ENCODE measurements at places on chromosomes 12 and 14.

DNA sequence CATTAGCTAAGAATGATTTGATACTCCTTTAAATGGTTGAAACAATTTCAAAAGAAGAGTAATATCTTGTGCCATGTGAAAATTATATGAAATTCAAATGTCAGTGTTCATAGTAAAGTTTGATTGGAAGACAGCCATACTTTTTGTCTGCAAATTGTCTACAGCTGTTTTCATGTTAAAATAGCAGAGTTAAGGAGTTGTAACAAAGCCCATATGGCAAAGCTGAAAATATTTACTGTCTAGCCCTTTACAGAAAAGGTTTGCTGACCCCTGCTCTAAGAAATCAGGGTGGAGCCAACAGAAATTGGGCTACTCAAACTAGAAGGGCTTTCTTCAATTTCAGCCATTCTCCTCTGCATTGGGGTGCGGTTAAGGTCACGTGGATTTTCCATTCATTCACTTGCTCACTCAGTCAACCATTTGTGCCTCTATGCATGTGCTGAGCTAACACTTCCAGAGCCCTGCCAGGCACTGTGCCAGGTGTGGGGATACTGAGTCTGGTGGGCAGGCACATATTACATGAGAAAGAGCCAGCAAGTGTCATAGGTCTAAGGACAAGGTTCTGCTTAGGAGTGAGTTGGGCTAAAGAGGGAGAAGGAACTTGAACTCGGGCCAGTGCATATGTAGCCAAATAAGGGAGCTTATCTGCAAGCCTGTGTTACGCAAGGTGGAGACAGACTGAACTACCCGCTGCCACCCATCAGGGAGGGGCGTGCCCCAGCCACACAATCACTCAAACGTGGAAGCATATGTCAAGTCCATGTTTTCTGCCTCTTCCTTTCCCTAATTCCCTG is 139.8 kb upstream of the NOS1 start:
- DNase-seq: no peak

- no peak for DNase-seq
These were observed 24.5 kb upstream of the HECTD1 start for GRCh38 chr14:31232081-31232480.

GRCh38 chr14:42200957-42201356 is 594.3 kb downstream of the LRFN5 start:
- DNase-seq: no peak

DNA sequence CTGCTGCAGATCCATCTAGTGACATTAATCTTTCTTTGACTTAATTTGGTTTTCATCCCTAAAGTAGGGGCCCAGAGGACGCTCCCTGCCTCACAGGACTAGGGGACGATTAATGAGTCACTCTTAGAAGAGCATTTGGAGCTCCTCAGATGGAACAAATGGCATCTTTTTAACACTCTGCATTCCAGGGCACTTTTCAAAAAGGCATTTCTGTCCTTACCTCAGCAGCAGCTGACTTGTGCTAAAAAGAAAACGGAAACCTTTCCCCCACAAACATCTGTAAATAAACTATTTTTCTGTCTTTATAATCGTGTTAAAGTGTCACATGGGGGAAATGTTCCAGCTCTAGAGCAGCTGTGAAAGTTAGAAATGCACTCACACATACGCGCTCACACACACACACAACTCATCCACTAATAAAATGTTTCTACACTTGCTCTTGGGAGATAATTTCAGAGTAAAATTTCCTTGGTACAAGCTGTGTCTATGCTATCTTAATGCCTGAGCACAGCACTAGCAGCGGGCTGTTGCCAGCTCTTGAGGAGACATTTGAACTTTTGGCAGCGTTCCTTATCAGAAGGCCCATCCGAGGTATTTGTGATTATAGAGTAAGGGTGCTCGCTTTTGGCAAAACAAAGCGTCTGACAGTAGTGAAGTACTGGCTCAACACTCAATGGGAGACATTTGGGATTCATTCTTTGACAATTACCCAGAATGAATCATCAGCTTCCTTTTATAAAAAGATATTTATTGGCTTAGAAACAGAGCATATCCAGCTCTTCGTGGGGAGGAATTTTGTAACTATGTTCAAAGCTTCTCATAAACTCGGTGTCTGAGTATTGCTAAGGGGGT is 141.3 kb downstream of the PLXNC1 start:
- peak; percentile 57 for DNase-seq

DNA sequence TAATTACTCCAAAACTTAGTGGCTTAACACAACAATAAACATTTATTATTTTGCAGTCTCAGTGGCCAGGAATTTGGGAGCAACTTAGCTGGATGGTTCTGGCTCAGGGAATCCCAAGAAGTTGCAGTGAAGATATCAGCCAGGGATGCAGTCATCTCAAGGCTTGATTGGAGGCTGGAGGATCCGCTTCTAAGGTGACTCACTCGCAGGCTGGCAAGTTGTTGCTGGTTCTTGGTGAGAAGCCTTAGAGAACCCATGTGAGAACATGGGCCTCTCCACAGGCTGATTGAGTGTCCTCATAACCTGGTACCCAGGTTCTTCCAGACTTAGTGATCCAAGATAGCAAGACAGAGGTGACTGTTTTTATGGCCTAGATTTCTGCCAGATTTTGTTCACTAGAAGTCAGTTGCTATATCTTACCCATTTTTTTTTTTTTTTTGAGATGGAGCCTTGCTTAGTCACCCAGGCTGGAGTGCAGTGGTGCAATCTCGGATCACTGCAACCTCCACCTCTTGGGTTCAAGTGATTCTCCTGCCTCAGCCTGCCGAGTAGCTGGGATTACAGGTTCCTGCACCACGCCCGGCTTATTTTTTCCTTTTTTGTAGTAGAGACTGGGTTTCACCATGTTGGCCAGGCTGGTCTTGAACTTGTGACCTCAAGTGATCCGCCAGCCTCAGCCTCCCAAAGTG is 32.5 kb downstream of the BRMS1L start:
- DNase-seq: no peak

DNA sequence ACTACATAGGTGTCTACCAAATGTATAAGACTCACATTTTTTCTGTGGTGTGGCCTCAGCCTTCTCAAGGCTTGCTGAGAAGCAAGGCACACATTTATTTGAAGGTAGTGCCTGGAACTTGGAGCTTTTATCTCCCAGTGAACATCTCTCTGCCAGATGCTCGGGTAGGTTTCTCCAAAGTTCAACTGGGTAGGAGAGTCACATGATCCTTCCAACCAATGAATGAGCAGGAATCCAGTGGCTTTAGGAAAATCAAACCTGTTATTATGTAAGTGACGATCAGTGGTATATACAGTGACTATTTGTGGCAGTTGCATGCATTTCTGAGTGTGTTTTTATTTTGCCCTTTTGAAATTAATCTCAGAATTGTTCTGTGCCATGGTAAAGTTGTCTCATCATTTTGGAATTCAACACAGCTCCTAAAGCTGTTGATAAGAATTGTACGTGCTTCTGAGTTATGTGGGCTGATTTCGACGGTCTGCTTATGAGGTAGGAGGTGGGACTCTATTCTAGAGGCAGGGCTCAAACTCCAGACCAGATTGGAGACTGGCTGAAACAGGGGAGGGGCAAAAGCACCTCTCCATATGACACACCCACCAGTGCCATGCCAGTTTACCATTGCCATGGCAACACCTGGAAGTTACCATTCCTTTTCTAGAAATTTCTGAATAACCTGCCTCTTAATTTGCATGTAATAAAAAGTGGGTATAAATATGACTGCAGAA is 57.6 kb downstream of the EID3 start:
- no peak for DNase-seq

DNA sequence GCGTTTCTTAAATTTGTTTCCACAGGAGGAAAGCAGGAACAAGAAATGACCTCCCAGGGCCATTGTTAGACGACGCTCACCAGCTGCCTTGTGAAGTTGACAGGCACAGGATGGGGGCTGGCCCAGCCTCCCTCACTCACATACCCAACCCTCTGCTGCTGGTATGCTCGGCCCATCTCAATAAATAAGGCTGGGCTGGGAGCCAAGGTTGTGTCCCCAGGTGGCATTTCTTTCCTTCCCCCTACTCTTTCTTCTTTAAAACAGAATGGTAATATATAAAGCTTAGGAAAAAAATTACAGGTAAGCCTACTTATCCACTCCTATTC is 93.0 kb downstream of the ACTN1 start:
- DNase-seq: no peak

All from right hindlimb (tissue), 1 donor.